GM19239 (cell line): ENCODE measurements at places on chromosomes 6 and 20.

- DNase-seq: no peak
These were observed 93.7 kb downstream of the UBE3D start for GRCh38 chr6:82971877-82972460.

- DNase-seq: no peak
These were observed 81.4 kb downstream of the NINL start for GRCh38 chr20:25503936-25504335.

GRCh38 chr6:37127961-37128862, 41.7 kb upstream of the PIM1 start:
- DNase-seq: no peak

- no peak for DNase-seq
These were observed 98.5 kb upstream of the TMEM170B start for GRCh38 chr6:11439017-11439420.

GRCh38 chr20:5222919-5223634, 93.7 kb downstream of the PROKR2 start:
- peak; percentile 36 for DNase-seq
